ENCODE measurements at places on chromosomes 3 and 15.

DNA sequence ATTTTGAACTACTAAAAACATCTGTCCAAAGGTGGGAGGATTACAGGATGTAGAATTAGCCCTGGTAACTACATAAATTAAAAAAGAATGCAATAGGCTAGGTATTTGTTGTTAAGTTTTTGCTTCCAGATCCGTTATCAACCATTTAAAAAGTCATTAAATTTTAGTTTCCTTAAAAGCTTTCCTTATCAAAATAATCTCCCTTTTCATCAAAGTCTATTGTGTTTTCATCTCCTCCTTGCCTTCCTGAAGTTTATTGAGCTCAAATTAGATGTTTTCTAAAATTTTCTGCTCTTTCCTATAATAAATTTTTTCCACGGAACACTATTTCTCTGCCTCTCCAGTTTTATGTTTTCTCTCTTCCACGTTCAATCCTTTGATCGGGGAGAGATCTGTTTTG is 108.6 kb downstream of the MEX3B start:
- no peak for DNase-seq

- DNase-seq: no peak
Observed at GRCh38 chr15:77369168-77369567, 50.7 kb downstream of the PEAK1 start.

DNA sequence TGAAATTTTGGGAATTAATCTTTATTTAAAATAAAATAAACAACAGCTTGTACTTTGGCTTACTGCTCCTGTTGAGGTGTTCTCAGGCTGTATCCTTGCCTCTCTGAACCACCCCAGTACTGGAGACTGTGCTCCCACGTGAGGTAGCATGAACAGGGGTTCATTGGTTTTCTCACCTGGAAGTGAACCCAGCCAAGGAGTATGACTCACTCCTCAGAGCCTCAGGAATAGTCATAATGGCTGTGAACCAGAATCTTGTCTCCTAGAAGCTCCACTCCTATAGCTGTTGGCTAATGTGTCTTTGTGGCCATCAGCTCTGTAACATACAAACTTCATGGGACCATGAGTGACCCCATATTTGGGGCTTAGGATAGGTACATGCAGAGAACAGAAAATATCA is 122.5 kb upstream of the ST8SIA2 start:
- no peak for DNase-seq

DNA sequence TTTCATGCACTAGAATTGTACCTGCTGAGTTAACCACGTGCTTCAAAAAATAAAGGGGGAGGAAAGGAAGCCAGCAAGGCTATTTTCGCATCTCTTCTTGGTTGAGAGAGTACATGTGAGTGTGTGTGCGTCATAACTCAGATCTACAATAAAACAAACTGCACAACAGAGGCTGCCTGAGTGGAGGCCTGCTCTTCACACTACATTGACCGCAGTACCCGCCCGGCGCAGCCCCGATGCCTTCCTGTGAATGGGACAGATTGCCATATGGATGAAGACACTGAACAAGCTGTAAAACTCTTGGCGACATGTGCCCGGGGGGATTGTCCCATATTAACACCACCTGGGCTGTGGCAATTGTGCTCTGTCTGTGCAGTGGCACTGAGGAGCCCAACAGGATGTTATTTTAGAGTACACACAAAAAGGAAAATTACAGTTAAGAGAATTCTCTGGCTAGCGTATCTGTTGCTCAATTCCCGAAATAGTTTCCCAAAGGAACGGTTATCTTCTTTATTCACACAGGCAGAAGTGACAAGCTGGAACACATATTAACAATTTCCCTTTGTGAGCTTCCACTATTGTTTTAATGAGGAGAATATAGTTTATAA is 551.5 kb downstream of the FOXP1 start:
- DNase-seq: no peak

- DNase-seq: no peak
Observed at GRCh38 chr15:47504624-47505256, 212.6 kb upstream of the SEMA6D start.

- DNase-seq: no peak
Observed at GRCh38 chr15:61697796-61698195, 362.5 kb downstream of the VPS13C start.

GRCh38 chr3:35144011-35144410 is 495.3 kb upstream of the ARPP21 start:
- no peak for DNase-seq

GRCh38 chr3:109071350-109072142 is 46.4 kb downstream of the MORC1 start:
- DNase-seq: no peak

DNA sequence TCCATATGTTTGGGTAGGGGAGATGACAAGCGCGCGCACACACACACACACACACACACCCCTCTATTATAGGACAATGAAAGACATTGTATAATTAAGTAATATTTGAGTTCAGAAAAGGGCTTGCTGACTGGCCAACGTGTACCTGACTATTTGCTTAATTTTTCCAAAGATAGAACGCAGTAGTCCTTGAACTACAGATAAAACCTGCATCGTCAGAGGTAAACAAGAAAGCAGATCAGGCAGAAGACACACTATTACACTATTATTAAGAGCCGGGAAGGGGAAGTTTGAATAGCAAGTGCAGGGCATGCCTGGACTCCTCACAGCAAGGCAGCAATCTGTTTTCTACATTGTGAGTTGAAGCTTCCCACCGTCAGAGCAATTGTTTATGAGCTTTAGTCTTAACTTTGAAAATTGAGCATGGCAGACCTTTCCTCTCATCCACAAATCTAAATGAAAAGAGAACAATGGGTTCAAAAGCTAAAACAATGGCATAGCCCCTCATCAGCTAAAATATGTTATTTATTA is 427.7 kb downstream of the GABRG3 start:
- no peak for DNase-seq

DNA sequence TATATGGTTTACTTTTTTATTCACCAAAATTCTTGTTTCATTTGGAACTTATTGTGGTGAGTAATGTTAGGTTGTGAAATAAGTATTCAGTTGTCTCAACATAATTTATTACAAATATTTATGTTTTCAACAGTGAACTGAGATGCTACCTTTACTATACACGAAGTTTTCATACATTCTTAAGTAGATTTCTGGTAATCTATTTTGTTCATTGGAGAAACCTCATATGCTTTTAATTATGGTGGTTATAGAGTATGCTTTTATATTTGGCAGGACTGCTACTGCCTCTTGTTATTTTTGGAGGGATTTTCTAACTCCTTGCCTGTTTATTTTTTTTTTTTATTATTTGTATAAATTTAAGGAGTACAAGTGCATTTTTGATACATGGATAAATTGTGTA is 253.1 kb downstream of the NLGN1 start:
- DNase-seq: no peak

DNA sequence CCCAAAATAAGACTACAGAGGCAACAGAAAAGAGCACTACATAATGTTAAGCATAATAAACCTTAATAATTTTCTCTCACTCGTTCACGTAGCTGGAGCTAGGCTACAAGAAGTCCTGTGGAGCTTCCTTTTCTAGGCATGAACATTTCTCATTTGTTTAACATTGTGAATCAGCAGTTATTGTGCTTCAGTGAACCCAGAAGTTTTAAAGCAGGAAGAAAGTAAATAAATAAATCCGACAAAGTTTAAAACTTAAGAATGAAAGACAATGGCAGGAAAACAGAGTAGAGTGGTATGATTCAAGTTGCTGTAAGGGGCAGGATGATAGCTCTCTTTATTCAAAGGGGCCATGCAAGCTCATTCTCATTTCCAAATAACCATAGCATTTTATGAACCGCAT is 191.8 kb downstream of the LSAMP start:
- no peak for DNase-seq

- no peak for DNase-seq
Observed at GRCh38 chr3:160331127-160331937, 67.7 kb downstream of the IFT80 start.

DNA sequence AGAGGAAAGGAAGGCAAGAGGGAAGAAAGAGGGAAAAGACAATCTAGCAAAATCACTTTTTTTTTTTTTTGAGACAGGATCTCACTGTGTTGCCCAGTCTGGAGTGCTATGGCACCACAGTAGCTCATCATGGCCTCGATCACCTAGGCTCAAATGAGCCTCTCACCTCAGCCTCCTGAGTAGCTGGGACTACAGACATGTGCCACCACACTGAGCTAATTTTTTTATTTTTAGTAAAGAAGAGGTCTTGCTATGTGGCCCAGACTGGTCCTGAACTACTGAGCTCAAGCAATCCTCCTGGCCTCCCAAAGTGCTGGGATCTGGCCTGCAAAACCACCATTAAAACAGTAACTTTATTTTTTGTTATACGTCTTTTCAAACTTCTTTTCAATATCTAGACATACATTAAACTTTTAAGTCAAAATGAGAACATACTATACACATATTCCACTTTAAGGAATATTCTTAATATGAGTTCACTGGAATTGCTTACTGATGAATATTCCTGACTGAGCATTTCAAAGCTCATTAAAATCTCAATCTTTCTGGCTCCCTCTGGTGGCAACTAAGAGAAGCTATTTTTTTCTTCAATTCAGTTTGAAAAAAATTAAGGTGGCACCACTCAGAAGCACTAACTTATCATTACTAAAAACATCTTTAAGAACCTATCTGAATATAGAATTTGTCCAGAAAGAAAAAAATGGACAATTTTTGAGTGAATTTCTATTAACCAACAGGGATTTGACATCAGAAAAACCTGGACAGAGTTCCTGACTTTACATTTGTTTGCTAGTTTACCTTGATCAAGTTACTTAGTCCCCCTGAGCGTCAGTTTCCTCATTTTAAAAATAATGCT is 40.9 kb downstream of the UACA start:
- DNase-seq: no peak

DNA sequence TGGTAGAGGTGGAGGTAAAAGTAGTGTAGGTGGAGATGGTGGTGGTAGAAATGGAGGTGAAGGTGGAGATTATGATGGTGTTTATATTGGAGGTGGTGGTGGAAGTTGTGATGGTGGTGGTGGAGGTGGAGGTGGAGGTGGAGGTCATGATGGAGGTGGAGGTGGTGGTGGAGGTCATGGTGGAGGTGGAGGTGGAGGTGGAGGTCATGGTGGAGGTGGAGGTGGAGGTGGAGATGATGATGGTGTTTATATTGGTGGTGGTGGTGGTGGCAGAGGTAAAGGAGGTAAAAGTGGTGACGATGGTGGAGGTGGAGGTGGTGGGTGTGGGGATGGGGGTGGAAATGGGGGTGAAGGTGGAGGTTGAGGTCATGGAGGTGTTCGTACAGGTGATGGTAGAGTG is 107.8 kb downstream of the ASB7 start:
- DNase-seq: no peak

DNA sequence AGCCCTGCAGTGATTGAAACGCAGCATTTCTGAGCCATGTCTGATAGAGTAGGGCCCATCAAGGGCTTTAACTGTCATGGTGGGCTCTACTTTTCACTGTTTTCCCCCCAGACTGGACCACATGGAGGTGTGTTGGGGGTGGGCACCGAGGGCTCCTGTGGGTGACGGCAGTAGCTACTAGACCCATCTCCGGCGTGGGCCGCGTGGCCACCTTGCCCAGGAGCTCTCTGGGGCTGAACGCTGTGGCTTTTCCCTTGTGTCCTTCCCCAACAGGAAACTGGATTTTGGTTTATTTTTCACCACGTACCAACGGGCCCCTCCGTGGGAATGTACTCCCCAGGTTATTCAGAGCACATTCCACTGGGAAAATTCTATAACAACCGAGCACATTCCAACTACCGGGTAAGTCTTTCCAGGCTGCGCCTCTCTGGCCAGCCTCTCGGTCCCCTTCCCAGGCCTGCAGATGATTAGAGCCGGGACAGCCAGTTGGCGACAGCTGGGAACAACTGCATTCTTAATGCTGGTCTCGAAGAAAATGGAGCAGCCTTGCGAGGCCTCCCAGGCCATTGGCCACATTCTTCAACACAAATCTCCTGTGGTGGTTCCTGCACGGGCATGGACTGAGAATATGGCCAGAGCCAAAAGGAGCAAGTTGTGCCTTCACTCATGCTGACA is 67.7 kb downstream of the MESD start:
- no peak for DNase-seq

GRCh38 chr3:40718209-40718608 is 193.4 kb downstream of the ZNF621 start:
- no peak for DNase-seq

DNA sequence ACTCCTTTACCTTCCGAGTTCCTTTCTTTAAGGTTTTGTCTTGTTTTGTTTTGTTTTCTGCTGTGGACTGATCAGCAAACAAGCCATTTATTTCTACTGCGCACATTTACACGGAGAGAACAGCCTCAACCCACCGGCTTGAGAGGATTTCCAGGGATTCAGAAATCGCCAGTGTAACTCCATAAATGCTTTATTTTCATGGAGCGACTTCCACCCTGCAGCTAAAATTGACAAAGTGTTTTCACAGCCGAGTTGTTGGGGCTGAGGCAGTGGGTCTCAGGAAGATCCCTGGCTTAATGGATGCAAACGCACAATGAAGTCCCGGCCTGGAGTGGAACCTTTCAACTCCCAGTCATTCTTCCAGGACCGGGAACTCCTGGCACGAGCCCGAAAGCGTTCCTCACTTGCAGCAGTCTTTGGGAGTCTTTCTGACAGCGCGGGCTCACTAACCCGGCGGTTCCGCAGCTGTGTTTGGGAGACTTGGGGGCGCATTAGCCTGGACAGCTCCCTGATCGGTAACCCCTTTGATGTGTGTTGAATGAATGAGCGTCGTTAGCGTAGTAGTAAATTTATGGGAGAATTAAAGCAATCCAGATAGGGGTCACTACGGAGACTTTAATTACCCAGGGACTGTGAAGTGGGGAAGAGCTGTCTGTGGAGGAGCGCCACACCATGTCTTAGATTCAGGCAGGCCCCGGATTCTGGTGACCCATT is 785 bp upstream of the MYRIP start:
- DNase-seq: no peak

DNA sequence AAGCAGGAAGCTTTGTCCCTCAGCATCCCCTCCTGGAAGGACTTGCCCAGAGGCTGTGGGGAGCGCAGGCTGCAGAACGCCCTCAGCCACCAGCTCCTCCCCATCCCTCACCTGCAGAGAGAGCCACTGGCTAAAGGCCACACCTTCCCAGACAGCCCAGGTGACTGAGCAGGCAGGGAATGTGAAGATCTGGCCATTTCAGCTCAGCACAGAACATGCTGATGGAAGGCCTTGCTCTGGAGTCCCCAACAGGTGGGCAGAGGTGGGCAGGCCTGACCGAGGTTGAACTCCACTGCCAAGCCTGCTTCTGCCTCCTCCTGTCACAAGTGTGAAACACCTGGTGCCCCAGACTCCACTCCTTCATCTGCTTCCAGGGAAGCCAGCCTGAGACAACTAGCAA is 50.7 kb upstream of the SEC61A1 start:
- DNase-seq: no peak

Data from CD8-positive, alpha-beta memory T cell (primary cell).